ENCODE measurements at places on chromosomes 5 and 9.

DNA sequence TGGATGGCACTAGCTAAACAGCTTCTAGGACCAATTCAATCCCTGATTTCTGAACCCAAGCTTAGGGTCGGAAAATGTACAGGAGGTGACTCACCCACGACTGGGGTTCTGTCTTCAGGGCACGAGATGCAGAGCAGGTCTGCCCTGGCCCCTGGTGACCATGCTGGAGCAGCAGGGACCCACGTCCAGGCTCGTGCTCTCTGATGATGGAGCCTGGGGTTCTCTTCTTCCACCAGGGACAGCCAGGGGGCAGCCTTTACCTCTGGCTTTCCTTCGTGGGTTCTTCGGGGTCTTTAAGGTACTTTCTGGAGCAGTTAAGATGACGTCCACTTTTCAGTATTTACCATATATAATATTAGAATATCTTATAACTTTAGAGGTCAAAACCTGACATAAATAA is 2.1 kb downstream of the CFAP77 start:
- DNase-seq = no peak

- DNase-seq = no peak
These were observed 255.1 kb downstream of the MAT2B start for GRCh38 chr5:163760498-163760897.

- no peak for DNase-seq
These were observed 63.2 kb downstream of the LHX2 start for GRCh38 chr9:124074746-124075145.

DNA sequence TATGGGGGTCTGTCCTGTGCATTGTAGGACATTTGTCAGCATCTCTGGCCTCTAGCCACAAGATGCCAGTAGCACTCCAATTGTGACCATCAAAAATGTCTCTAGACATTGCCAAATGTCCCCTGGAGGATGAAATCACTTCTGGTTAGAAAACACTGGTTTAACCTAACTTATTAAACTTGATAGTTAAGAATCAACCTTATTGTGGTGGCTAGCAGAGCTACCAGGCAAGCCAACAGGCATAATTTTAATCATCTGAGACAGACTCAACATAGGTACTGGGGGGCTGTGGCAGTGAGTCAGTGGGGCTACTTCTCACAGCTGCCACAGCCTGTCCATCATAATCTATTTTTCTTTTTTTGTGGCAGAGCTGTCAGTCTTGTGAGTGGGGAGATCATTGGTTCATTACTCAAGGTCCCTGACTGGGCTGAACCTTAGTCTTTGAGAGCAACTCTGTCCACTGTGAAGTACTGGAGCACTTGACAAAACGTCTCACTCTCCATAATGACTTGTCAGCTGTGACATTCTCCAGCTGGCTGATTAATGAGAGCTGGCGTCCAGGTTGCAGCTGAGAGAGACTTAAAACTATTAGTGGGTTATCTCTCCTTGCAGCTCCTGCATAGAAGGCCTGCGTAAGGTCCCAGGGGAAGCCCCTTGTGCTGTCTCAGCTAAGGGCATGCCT is 107.9 kb downstream of the DCP2 start:
- DNase-seq = no peak

DNA sequence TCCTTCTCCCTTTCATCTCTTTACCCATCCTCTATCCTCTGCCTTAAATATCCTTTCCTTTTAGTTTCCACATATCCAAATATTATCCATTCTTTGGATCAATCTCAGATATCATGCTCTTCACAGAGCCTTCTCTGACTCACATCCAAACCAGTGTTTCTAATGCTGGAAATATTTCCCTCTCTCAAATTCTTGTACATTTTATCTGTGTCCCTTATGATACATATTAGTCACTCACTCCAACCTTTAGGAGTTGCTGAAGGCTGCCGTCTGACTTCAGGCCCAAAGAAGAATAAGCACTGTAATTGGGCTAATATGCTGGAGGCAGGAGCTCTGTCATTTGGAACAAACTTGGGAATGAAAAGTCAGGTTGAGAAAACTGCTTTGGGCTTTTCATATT is 156.4 kb upstream of the RUSC2 start:
- no peak for DNase-seq

GRCh38 chr5:67648201-67648671 is 451.6 kb upstream of the CD180 start:
- no peak for DNase-seq

- no peak for DNase-seq
These were observed 277.9 kb upstream of the CDH9 start for GRCh38 chr5:27316271-27316650.

GRCh38 chr9:91419222-91420191 is 4.1 kb downstream of the NFIL3 start:
- DNase-seq = peak; percentile 43

GRCh38 chr5:33309536-33310345 is 131.0 kb upstream of the TARS1 start:
- DNase-seq = no peak

DNA sequence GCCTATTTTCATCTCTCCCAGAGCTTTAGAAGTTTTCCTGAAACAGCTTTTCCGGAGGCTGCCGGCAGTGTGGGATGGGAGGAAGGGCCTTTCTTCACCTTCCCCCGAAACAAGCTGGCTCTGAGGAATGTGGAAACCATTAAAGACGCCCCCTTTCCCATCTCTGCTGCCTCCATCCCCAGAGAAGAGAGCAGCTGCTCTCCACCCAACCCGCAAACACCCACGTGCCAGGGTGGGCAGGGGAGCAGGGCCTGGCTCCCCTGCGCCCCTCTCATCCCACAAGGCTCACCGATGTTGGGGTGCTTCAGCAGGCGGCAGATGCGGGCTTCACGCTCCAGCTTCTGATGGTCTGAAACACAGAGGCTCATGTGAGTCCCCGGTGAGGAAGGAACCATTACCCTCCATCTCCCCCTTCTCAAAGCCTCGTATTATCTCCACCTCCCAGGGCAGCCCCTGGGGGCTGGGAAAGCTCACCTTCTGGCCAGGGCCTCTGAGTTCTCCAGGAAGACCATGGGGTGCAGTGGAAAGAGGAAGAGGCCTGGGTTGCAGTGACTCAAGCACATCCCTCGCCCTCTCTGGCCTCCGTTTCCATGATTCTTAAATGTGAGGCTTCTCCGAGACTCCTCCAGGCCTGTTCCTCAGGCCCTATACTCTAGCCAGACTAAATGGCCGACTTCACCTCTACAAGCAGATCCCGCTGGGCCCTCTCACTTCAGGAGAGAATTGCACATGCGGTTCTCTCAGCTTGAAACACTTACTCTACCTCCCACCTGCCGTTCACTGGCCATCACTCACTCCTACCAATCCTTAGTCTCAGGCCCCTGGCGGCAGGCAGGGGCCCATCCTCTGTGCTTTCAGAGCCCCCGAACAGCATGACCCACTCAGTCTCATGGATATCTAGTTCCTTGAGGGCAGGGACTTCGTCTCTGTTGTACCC is 24.6 kb downstream of the CAMK2A start:
- DNase-seq = no peak

- no peak for DNase-seq
These were observed 50.9 kb downstream of the MRRF start for GRCh38 chr9:122315534-122315933.

- no peak for DNase-seq
These were observed 323.3 kb downstream of the GADD45G start for GRCh38 chr9:89928106-89928505.

- no peak for DNase-seq
These were observed 184.4 kb upstream of the CCNG1 start for GRCh38 chr5:163252950-163253349.

DNA sequence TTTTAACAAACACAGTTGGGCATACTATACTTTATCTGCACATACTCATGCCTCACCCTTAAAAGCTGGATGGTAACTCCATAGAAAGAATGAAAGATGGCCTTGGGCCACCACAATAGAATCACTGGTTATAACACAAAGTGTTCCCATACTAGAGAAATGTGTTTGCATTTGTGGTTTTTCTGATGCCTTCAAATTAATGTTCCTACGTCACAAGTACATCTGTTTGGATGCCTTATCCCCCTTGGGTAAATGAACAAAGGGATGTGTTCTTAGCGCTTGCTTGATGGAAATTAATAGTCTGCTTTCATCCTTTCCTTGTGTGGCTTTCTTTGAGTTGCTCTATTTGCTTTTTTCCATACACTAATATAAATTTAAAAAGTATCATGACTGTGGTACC is 291.1 kb upstream of the PDE4D start:
- no peak for DNase-seq

- DNase-seq = no peak
These were observed 32.1 kb upstream of the SH3TC2 start for GRCh38 chr5:149094996-149095395.

- no peak for DNase-seq
These were observed 69.0 kb downstream of the SPRY4 start for GRCh38 chr5:142255831-142256230.

- no peak for DNase-seq
These were observed 215.9 kb upstream of the DMRT1 start for GRCh38 chr9:625613-626012.

- no peak for DNase-seq
These were observed 110.5 kb upstream of the HMHB1 start for GRCh38 chr5:143701493-143701892.

- DNase-seq = no peak
These were observed 101.2 kb downstream of the PARP8 start for GRCh38 chr5:50767588-50767987.

- DNase-seq = peak; percentile 88
These were observed 2.0 kb downstream of the ST8SIA4 start for GRCh38 chr5:100900796-100901781.

DNA sequence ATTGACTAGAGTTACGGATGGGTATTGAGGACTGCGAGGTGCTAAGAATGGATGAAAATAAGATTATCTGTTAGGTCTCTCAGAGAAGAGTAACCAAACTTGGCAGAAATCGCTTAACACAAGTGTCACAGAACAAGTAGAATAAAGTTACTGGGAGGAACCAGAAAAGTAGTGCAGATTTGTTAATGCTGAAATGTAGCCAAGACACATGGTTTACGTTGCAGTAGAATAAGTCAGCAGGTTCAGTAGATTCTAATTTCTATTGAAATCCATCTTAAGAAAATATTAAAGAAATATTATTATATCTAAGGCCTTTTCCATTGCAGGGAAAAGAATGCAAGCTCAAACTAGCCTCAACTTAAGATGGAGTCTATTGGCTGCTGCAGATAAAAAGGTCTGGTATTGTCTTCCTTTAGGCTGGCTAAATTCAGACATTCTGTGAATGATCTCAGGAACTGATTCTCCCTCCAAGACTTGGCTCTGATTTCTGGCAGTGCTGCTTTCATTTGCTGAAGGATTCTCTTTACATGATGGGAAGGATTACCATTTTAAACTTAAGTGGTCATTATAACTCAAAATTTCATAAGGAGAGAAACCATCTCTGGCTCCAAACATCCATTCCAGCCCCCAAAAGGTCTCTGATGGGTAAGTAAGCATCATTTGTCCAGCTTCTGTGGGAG is 314.9 kb downstream of the MARCHF11 start:
- no peak for DNase-seq

DNA sequence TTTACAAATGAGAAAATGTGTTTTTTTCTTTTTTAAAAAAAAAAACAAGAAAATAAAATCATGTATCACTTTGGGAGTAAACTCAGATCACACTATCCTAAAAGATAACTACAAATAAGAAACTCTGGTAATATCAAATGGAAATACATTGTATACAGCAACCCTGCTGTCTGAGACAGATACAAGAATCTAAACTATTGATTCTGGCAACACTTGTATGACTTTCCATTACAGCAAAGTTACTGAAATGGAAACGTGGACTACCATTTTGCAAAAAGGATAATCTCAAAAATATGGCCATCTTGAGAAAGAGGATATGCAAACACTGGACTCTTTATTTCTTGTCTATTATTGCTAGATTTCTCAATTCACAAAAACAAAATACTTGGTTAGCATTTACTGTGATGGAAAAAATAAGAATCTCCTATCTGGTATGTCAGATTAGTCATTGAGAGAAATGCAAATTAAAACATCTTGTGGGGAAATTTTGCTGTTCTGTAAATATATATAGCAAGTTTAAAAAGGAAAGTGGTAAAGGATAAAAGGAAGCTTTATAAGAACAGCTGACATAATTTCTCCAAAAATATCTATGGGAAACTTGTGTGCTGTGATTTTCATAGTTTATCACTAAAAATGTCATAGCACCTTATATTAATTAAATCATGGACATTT is 112.9 kb upstream of the FER start:
- no peak for DNase-seq

DNA sequence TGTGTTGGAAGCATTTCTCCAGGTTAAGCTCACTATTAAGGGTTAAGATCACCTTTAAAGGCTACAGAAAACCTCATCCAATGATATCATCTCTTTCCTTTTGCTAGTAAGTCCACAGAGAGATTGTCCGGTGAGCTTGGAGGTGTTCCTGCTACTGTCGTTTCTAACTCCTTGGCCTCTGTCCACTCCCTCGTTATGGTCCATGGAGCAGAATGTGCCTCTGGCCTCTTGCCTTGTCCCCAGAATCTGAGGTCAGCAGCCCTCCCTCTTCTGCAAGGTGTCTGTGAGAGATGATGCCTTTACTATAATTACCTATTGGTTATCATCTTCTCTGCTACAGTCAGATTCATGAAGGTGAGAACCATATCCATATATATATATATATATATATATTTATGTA is 15.0 kb downstream of the ORM2 start:
- no peak for DNase-seq

DNA sequence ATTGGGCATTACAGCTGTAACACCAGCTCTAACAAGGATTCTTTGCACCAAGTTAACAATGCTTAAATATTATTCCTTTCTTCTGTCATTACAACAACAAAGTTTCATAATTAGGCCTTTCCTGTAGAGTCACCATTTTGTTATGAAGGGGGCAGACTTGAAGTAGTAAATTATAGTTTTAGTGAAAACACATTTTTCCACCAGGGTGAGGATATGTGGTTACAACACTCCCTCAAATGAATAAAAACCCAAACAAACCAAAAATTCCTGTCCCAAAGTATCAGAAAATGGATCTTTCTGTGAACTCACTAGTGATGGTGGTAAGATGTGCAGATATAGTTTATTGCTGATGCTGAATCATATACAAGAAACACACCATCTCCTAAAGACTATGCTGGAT is 250.5 kb upstream of the TUT7 start:
- DNase-seq = no peak

- no peak for DNase-seq
These were observed 32.0 kb downstream of the MACROH2A1 start for GRCh38 chr5:135367076-135367475.

- DNase-seq = no peak
These were observed 15.7 kb downstream of the IL4 start for GRCh38 chr5:132689513-132689912.

DNA sequence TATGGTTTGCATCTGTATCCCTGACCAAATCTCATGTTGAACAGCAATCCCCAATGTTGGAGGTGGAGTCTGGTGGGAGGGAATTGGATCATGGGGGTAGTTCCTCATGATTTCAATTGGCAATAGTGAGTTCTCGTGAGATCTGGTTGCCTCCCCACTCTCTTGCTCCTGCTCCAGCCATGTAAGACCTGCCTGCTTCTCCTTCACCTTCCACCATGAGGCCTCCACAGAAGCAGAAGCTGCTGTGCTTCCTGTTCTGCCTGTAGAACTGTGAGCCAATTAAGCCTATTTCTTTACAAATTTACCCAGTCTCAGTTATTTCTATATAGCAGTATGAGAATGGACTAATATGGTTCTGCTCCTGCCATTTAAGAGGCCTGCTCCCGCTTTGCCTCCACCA is 32.9 kb downstream of the SCAI start:
- DNase-seq = no peak

GRCh38 chr9:37972351-37972848 is 68.5 kb upstream of the SLC25A51 start:
- no peak for DNase-seq

- no peak for DNase-seq
These were observed 520.3 kb downstream of the CDH9 start for GRCh38 chr5:26518065-26518464.

Data from SIG-M5 (cell line).